ENCODE measurements at places on chromosomes 6 and 20. TPM values are rescaled to one million over a fixed set of nuclear protein-coding genes. Genes with fewer than 3 reads are reported as not detected.
A peak's percentile ranks its signal among the peaks of the same experiment; 100 is the strongest.

The RHAG gene
- total RNA-seq: not detected

The MEP1A gene
- not detected for total RNA-seq

The CGA gene
- not detected for total RNA-seq

The TFAP2D gene
- total RNA-seq: not detected

The OTOR gene
- total RNA-seq: not detected

The ZNF311 gene
- total RNA-seq: 1.2 TPM

The FAM184A gene
- 4.6 TPM for total RNA-seq

The LTB gene
- total RNA-seq: not detected

The HLA-DQA2 gene
- not detected for total RNA-seq

The CASP8AP2 gene
- total RNA-seq: 13.5 TPM

The CENPQ gene
- 32.8 TPM for total RNA-seq

The KCNQ5 gene
- total RNA-seq: 6.7 TPM

The IL22RA2 gene
- total RNA-seq: not detected

GRCh38 chr6:14100138-14100537 lies 17.4 kb upstream of the CD83 start:
- no peak for DNase-seq

DNA sequence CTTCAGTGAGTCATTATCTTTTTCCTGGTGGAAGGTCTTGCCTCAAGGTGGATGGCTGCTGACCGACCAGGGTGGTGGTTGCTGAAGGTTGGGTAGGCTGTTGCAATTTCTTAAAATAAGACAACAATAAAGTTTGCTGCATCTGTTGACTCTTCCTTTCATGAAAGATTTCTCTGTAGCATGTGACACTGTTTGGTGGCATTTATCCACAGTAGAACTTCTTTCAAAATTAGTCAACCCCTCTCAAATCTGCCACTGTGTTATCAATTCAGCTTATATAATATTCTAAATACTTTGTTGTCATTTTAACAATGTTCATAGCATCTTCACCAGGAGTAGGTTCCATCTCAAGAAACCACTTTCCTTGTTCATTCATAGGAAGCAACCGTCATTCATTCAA lies 66.8 kb upstream of the ATXN1 start:
- no peak for DNase-seq

- DNase-seq: no peak
Observed at GRCh38 chr20:57396212-57396983, 5.2 kb downstream of the RBM38 start.

DNA sequence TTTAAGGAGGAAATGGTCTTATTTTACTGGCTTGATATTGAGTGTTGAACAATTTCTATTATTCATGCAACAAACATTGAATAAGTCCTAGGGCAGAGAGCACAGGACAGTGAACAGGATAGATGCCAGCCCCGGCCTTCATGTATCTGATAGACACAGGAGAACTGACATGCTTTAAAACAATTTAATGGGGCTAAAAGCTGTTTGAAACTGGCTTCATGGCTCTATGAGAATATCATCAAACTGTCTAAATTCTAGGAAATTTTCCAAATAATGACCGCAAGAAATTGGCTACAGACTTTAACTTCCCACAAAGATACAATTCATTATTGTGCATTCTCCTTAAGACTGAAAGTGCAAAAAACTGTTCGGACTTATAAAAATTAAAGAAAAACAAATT lies 69.0 kb downstream of the ID4 start:
- DNase-seq: no peak

DNA sequence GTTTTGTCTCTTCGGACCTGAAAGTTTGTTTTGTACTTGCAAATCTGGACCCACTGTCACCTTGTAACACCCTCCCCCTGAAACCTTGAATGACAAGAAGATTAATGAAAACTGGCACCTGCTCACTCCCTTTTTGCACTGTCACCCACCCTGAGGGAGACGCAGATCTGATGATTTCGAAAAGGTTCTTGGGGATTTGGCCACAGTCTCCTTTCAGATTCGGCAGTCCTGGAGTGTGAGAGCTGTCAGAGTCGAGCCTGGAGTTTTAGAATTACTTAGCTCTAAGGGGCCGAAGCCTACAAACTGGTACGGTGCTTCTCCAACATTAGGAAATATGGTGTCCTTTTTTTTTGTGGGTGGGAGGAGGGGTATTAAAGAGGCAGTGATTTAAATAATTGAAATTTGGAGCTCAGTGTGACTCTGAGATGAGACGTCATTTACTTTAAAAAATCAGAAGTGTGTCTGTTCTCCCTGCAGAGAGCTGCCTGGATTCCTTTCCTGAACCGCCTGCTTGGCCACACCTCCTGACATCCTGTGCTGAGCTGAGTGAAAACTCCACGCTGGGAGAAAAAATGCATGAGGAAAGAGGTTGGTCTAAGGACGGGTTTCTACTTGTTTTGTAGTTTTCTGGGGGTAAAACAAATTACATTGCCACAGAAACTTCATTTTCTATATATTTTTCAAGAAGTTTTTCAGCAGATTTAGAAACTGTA lies 447.0 kb upstream of the CDH4 start:
- no peak for DNase-seq

DNA sequence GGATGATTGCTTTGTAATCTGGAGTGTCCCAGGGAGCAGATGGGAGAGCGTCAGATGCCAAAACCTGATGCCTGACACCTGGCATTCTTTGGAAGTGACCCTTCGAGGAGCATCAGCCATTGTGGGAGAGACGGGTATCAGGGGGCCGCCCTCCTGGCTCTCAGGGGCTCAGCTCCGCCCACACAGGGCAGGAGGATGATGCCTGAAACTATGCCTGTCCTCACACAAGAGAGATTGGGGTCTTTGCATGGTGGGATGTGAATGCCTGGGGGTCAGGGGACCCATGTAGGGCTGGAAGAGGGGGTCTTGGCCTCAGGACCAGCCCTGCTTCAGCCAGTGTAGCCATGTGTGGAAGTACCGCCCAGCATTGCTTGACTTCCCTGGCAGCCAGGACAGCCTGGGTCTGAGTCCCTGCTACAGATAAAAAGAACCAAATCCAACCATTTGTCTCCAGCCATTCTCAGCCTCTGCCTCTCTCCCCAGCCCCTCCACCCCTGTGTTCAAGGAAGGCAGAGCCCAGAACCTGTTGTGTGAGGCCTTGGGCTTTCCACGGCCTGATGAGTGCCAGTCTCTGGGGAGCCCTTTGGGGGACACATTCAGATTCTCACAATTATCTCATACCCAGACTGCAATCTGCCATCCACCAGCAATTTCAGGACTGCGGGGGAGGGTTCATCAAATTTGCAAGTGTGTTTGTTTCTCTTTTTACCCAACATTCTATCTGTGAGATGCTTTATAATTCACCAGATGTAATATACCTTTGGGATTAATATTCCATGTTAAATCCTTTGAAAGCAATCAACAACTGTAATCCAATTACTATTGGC lies 371.2 kb downstream of the PREX1 start:
- no peak for DNase-seq

- DNase-seq: peak; percentile 76
Observed at GRCh38 chr6:11277275-11278206, 45.1 kb upstream of the NEDD9 start.

- no peak for DNase-seq
Observed at GRCh38 chr6:147447835-147448611, 60.5 kb upstream of the SAMD5 start.

- DNase-seq: no peak
Observed at GRCh38 chr6:39050453-39051112, 2.0 kb downstream of the GLP1R start.

GRCh38 chr6:49522710-49523593 lies 23.2 kb downstream of the GLYATL3 start:
- DNase-seq: no peak

- no peak for DNase-seq
Observed at GRCh38 chr20:48544402-48545339, 283.1 kb downstream of the PREX1 start.

DNA sequence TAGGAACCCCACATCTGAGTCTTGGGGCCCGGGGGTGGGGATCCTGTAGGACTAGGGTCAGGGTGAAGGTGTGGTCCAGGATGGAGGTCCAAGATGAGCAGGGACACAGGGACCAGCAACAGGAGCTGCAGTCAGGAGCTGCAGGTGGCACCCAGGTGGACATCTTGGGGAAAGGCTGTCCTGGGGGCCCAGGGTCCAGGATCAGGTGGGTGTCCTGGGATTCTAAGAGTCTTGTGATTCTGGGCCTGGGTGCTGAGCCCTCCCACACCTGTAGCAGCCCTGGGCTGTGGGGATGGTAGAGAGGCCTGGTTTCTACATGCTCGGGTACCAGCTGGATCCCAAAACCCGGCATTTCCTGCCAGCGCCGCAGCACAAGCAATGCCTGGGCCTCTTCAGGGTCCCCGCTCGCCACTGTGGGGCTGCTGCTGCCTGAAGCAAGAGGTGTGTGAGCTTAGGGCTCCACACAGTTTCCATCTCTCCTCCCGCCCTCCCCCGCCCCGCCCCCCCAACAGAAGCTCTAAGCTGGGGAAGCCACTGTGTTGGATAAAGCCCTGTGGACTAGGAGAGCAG lies 20.7 kb downstream of the ERGIC3 start:
- no peak for DNase-seq

DNA sequence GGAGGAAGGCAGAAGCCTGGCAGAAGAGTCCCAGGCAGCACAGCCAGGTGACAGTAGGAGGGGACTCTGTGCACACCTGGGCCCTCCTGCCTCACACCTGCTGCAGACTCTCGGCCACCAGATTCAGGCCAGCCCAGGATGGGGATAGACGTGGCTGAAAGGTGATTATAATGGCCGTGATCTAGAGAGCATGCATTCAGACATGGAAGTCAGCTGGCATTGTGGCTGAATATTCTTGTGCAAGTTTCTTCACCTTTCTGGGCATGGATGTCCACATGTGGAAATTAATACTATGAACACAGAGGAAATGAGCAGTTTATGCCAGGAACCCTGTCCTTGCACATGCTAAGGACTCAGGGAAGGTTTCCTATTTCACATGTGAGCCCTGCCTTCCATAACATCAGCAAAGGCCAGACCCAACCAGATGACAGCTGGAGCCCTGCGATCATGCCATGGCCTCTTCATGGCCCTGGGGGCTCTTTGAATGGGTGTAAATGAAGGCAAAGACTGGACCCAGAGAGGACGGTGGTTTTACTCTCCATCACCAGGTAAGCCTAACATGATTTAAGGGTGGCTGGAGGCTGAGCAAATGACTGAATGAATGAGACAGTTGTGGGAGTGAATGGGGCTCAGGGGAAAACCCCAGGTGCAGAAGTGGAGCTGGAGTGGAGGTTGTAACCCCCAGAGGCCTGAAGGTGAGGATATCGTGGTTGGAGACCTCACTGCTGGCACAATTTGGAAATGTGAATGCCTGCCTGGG lies 2.7 kb upstream of the RAET1L start:
- DNase-seq: no peak

- DNase-seq: no peak
Observed at GRCh38 chr6:56758553-56758952, 115.9 kb upstream of the DST start.

GRCh38 chr6:39178235-39178634 lies 51.0 kb downstream of the KCNK5 start:
- DNase-seq: no peak

DNA sequence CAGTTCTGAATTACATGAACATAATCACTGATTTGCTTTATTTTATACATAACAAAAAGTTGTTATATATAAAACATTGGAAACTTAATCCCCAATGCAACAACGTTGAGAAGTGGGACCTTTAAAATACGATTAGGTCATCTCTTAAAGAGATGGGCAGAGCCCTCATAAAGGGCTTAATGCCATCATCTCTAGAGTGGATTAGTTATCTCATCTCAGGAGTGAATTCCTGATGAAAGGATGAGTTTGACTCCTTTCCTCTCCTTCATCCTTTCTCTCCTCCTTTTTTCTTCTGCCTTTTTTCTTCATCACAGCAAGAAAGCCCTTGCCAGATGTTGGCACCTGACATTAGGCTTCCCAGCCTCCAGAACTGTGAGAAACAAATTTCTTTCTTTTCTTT lies 13.9 kb downstream of the HLA-DOA start:
- no peak for DNase-seq

- DNase-seq: no peak
Observed at GRCh38 chr6:99711302-99711701, 104.7 kb downstream of the PRDM13 start.

GRCh38 chr20:59525500-59526241 lies 78.7 kb upstream of the PHACTR3 start:
- peak; percentile 43 for DNase-seq

GRCh38 chr6:112225691-112226090 lies 28.7 kb downstream of the LAMA4 start:
- DNase-seq: no peak

GRCh38 chr6:112680091-112680490 lies 333.0 kb downstream of the RFPL4B start:
- DNase-seq: no peak

- no peak for DNase-seq
Observed at GRCh38 chr20:23190557-23190956, 104.4 kb upstream of the CD93 start.

- DNase-seq: peak; percentile 54
Observed at GRCh38 chr6:127481111-127481510, 21.9 kb upstream of the KIAA0408 start.

DNA sequence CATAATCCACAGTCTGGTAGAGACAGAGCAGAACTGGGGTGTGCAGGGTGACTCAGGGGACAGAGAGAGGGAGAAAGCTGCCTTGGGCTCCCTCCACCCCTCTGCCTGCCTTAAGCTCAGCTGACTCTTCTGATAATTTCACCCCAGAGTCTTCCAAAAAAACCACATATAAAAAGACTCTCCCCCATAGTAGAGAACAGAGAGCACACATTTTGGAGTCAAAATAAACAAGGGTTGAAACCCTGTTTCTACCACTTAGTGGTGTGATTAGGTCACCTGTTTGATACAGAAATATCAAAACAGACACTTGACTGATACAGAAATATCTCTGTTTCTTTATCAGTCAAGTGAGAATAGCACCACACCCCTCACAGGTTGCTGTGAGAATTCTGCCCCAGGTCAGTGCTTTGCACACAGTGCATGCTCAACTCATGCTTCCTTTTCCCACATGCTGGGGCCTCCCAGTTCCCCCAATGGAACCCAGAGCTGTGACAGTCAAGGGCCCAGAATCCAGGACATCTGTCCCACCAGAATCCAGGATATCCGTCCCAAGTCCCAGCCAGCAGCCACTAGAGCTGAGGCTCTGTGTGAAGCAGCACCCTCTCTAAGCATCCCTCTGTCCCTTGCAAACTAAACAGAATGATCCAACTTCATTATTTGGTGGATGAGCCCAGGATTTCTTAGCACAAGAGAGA lies 1.2 kb downstream of the TREML2 start:
- no peak for DNase-seq

GRCh38 chr20:17747431-17747846 lies 47.7 kb downstream of the BANF2 start:
- peak; percentile 92 for DNase-seq

Data from A172 (cell line).